ENCODE measurements at places on chromosomes 1 and 21. TPM values are rescaled to one million over a fixed set of nuclear protein-coding genes. Genes with fewer than 3 reads are reported as not detected.

Gene DNAJC6
- total RNA-seq, result 4.0 TPM

Gene FH
- total RNA-seq, result 108 TPM

Gene OLIG2
- total RNA-seq, result not detected

Gene SYT11
- 0.05 TPM for total RNA-seq

Gene COL11A1
- not detected for total RNA-seq

Gene SLC41A1
- 12.5 TPM for total RNA-seq

Gene LCE2B
- total RNA-seq, result not detected

Gene SERINC2
- total RNA-seq, result 30.0 TPM

Gene NTMT2
- not detected for total RNA-seq

GRCh38 chr1:236027104-236027503 lies 37.8 kb downstream of the NID1 start:
- no peak for DNase-seq
- H3K27me3 ChIP-seq, result no peaks in the 10 kb centered on the region
- H3K36me3 ChIP-seq, result peaks cover 1% of the 10 kb centered on the region

DNA sequence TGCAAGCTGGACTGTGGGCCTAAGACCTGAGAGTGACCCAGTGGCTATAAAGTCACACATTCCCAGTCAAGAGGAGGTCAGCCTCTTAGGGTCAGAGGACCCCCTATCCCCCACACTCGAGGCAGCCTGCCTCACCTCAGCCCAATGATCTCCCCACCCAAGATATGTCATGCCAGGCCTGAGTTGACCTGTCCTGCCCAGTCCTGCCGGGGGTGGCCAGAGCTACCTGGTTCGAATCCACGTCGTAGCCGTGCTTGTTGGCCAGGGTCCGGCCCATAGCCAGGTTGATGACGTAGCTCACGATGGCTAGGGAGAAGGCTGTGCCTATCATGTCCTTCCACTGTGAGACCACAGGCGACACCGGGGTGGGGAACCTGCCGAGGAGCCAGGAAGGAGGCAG lies 15.6 kb downstream of the SLC26A9 start:
- no peaks in the 10 kb centered on the region for H3K27me3 ChIP-seq
- no peaks in the 10 kb centered on the region for H3K4me1 ChIP-seq
- no peak overlapping the region for H3K4me3 ChIP-seq
- DNase-seq, result no peak
- H3K36me3 ChIP-seq, result no peaks in the 10 kb centered on the region

DNA sequence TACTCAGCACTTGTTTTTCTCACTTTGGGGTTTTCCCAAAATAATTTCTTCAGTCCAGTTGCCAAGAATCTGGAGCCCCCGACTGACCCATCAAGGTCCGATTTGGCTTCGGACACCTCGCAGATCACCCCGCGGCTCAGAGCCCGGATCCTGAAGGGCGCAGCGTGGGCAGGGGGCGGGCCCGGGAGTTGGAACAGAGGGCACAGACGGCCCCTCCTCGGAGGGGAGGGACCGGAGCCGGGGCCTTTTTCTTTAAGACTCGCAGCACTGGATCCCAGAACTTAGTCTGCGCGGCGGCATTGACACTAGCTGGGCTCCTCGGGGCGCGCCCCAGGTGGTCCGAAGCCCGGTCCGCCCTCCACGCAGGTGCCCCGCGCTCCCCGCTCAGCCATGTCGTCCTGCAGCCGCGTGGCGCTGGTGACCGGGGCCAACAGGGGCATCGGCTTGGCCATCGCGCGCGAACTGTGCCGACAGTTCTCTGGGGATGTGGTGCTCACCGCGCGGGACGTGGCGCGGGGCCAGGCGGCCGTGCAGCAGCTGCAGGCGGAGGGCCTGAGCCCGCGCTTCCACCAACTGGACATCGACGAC lies at the start of gene CBR3:
Gene CBR3 (plus strand): TSS at position 277 of the 588 bp plus-strand sequence. CDS start 114 bp downstream, at position 391.
- DNase-seq, result peak; percentile 34
- peak within 1 kb of the TSS; percentile 58 for H3K4me3 ChIP-seq
- no peaks in the 10 kb centered on the region for H3K27me3 ChIP-seq
- H3K27ac ChIP-seq, result peak within 1 kb of the TSS; percentile 45
- H3K36me3 ChIP-seq, result no peaks in the 10 kb centered on the region
- peaks cover 10% of the 10 kb centered on the region for H3K4me1 ChIP-seq

DNA sequence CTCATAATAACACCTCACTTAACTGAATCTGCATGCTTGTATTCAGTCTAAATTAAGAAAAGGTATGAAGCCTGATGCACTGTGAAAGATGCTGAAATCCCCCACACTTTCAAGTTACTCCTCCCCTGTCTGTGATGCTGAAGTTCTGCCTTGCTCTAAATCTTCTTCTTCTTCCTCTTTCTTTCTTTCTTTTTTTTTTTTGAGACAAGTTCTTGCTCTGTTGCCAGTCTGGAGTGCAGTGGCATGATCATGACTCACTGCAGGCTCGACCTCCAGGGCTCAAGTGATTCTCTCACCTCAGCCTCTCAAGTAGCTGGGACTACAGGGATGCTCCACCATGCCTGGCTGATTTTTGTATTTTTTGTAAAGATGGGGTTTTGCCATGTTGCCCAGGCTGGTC lies 231.0 kb upstream of the B3GALT2 start:
- no peaks in the 10 kb centered on the region for H3K27me3 ChIP-seq
- H3K27ac ChIP-seq, result no peak overlapping the region
- no peaks in the 10 kb centered on the region for H3K4me1 ChIP-seq
- no peak for DNase-seq
- no peaks in the 10 kb centered on the region for H3K36me3 ChIP-seq

DNA sequence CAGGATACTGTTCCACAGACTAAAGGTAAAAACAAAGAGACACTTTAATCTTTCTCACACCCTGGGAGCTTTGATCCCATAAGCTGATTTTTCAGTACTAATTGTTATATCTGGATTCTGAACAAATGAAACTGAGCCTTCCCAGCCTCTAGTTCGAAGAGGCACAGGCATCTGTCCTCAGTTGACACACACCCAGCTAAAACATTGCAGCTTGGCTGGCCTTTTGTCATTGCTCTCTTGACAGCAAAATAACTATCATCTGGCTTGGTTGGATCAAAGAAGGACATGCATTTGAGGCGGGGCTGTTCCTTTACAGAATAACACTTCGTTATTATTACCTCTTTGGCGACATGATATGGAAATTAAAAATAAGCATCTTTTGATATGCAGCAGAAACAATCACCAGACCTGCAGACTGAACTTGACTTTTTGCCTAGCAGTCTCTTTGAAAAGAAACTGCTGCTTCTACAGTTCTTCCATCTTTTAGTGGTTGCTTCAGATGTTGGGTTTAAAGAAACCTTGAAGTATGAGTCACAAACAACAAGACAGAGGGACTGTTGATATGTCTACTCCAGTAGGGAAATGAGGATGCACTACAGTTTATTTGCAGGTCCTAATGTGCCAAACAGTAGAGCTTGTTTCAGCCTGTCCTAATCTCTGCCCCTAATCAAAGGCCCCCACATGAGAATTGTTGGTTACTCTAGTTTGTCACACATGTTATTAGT lies 166.5 kb downstream of the TPR start:
- H3K27me3 ChIP-seq, result no peaks in the 10 kb centered on the region
- no peak for DNase-seq
- H3K36me3 ChIP-seq, result no peaks in the 10 kb centered on the region
- H3K4me3 ChIP-seq, result no peak overlapping the region
- H3K27ac ChIP-seq, result no peak overlapping the region
- H3K4me1 ChIP-seq, result no peaks in the 10 kb centered on the region

DNA sequence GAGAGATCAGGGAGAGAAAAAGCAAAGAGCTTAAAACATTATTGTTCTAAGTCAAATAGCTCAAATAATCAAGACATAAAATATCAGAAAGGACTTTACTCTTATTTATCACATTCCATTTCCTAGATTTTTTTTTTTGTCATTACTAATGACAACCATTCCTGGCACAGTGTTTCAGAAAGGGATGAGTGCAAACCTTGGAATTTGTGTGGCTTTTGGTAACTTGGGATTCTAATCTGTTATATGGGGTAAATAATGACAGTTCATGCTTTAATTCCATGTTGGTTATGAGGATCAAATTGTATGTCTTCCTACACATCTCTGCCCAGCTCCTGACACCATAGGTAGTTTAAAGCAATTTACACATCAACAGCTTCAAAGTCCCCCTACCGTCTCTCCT lies 358.4 kb upstream of the ADGRL4 start:
- H3K36me3 ChIP-seq, result no peaks in the 10 kb centered on the region
- H3K4me3 ChIP-seq, result no peak overlapping the region
- no peaks in the 10 kb centered on the region for H3K27me3 ChIP-seq
- no peaks in the 10 kb centered on the region for H3K4me1 ChIP-seq

GRCh38 chr1:206774093-206774492 lies 1.8 kb upstream of the IL10 start:
- no peak for DNase-seq
- H3K4me1 ChIP-seq, result peaks cover 59% of the 10 kb centered on the region
- peak overlapping the region; percentile 90 for H3K27ac ChIP-seq
- H3K4me3 ChIP-seq, result no peak overlapping the region
- no peaks in the 10 kb centered on the region for H3K36me3 ChIP-seq

DNA sequence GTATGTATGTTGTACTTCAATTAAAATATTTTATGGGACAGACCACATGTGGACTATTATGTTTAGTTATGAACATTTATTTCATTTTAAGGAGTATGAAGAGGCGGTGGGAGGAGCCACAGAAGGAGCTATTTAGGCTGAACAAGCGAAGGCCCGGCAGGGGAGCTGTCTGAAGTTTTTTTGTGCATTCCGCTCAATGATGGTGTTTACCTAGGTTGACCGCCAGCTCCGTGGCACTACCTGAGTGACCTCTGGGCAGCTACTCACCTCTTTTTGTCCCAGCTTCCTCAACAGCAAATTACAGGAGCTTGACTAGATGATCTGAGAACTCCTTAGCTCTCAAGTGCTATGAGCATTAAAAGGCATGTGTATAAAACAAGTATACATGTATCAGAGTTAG lies 32.7 kb upstream of the C1orf198 start:
- peaks cover 2% of the 10 kb centered on the region for H3K36me3 ChIP-seq
- no peak overlapping the region for H3K4me3 ChIP-seq
- peaks cover 28% of the 10 kb centered on the region for H3K4me1 ChIP-seq
- peak; percentile 57 for DNase-seq

DNA sequence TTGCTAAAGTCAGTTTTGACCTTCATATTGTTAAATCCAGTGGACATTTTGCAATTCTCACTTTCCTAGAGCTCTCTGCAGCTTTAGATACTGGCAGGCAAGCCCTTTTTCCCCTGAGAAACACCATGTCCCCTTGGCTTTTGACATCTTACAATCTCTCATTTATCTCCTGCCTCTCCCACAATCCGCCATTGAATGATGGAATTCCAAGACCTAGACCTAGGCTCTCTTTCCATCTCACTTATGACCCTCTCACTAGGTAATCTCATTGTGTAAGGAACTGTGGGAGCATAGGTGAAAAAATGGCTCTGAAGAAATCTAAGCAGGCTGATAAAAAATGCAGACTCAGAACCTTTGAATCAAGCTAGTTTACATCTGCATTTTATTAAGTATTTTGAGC lies 2.0 kb downstream of the KYAT3 start:
- no peak for DNase-seq
- H3K4me1 ChIP-seq, result peaks cover 10% of the 10 kb centered on the region
- no peak overlapping the region for H3K4me3 ChIP-seq
- H3K27ac ChIP-seq, result no peak overlapping the region

DNA sequence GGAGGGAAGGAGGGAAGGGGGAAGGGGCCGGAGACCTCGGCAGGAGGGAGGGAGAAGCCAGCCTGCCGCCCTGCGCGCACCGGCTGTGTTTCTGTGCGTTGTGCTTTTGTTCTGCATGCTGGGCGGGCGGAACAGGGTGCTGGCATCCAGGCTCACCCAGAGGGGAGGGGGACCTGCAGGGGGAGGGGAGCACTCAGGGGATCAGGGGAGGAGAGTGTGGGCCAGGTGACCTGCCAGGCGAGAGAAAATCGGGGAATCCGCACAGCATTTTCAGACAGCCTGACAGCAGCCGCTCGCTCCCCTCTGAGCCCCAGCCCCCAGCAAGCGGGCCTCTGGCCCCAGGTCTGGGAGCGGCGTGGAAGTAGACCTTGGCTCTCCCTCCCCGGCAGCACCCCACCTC lies 54.7 kb downstream of the RIPK4 start:
- H3K27me3 ChIP-seq, result no peaks in the 10 kb centered on the region
- DNase-seq, result no peak
- H3K36me3 ChIP-seq, result peaks cover 2% of the 10 kb centered on the region
- peak overlapping the region; percentile 36 for H3K27ac ChIP-seq
- no peak overlapping the region for H3K4me3 ChIP-seq

Measured in Caco-2 (cell line).